ENCODE measurements at places on chromosomes 3 and 15.

- DNase-seq, result no peak
- H3K4me1 ChIP-seq, result peaks cover 11% of the 10 kb centered on the region
- H3K27me3 ChIP-seq, result no peaks in the 10 kb centered on the region
Measured at GRCh38 chr15:89666858-89667705, 11.8 kb upstream of the KIF7 start.

GRCh38 chr3:100600181-100601042 is 9.0 kb upstream of the ADGRG7 start:
- H3K27ac ChIP-seq, result no peak overlapping the region
- no peak for DNase-seq
- H3K4me1 ChIP-seq, result no peaks in the 10 kb centered on the region
- no peaks in the 10 kb centered on the region for H3K36me3 ChIP-seq

- H3K27me3 ChIP-seq, result no peaks in the 10 kb centered on the region
- H3K4me3 ChIP-seq, result no peak overlapping the region
- no peaks in the 10 kb centered on the region for H3K36me3 ChIP-seq
- DNase-seq, result no peak
- H3K4me1 ChIP-seq, result no peaks in the 10 kb centered on the region
- H3K27ac ChIP-seq, result no peak overlapping the region
Measured at GRCh38 chr15:27702581-27702980, 396.5 kb downstream of the OCA2 start.

DNA sequence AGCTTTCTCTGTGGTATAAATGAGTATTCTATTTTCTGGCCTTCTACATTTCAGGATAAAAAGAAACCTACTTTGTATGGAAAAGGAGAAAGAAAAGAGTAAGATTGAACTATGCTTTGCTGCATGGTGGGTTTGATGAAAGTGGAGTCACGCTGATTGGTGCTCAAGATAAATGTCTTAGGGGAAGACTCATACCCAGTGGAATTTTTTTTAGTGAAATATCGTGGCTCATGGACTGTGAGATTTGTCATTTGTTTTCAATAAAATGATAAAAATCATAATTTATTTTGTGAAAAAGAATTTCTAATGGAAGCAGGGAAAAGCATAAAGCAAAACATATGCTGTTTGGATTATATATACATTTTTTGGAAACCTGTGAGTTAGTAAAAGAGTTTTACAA is 292.5 kb downstream of the ZPLD1 start:
- no peaks in the 10 kb centered on the region for H3K4me1 ChIP-seq
- H3K27me3 ChIP-seq, result no peaks in the 10 kb centered on the region
- no peak for DNase-seq
- H3K4me3 ChIP-seq, result no peak overlapping the region
- no peaks in the 10 kb centered on the region for H3K36me3 ChIP-seq
- no peak overlapping the region for H3K27ac ChIP-seq

DNA sequence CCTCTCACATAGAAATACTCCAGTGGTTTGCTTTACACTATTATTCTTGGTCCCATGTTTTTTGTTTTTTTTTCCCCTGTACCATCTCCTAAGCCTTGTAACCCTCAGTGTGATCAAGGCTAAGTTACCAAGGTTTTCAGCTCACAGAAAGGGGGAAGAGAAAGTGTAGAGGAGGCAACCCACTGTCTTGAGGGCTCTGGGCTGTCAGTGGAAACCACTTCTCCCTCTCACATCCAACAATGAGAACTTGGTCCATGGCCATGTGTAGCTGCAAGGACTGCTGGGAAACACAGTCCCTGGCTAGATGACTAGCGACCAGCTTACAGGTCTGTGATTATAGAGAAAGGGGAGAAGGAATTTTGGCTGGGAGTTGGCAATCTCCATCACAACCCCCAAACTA is 30.3 kb downstream of the GPD1L start:
- no peaks in the 10 kb centered on the region for H3K36me3 ChIP-seq
- no peak for DNase-seq
- no peaks in the 10 kb centered on the region for H3K4me1 ChIP-seq
- no peak overlapping the region for H3K27ac ChIP-seq

DNA sequence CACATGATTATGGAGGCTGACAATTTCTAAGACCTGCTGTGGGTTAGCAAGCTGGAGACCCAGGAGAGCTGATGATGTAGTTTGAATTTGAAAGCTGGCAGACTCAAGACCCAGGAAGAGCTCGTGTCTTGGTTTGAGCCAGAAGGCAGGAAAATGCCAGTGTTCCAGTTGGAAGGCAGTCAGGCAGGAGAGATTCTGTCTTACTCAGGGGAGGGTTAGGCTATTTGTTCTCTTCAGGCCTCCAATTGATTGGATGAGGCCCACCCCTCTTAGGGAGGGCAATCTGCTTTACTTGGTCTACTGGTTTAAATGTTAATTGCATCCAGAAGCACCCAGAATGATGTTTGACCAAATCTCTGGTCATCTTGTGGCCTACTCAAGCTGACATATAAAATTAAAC is 40.4 kb upstream of the IGF2BP2 start:
- no peak for DNase-seq
- H3K27me3 ChIP-seq, result no peaks in the 10 kb centered on the region
- no peak overlapping the region for H3K4me3 ChIP-seq
- H3K36me3 ChIP-seq, result no peaks in the 10 kb centered on the region
- no peak overlapping the region for H3K27ac ChIP-seq

GRCh38 chr15:95149036-95149435 is 917.7 kb downstream of the MCTP2 start:
- no peaks in the 10 kb centered on the region for H3K36me3 ChIP-seq
- H3K4me3 ChIP-seq, result no peak overlapping the region
- DNase-seq, result no peak

GRCh38 chr3:60337421-60337820 is 913.8 kb downstream of the FHIT start:
- H3K4me3 ChIP-seq, result no peak overlapping the region
- H3K36me3 ChIP-seq, result no peaks in the 10 kb centered on the region
